ENCODE measurements at places on chromosomes 5 and 9. TPM values are rescaled to one million over a fixed set of nuclear protein-coding genes. Genes with fewer than 3 reads are reported as not detected.

DNA sequence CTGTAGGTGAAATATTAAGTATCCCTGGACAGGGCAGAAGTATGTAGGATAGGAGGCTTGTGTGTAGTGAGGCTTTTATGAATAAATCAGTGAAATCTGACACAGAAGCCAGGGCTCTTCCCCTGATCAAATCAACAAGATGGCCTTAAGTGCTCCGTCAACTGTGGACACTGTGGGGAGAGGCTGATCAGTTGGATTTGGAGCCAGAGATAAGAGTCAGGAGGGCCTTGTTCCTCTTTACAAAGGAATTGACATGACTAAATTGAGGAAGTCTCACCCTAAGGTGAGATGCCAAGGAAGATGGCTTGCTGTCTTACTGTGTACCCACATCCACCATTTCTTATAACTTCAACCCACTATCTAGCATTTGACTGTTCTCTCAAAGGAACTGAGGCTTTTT, 91.6 kb upstream of the PRRC1 start:
- DNase-seq: no peak

DNA sequence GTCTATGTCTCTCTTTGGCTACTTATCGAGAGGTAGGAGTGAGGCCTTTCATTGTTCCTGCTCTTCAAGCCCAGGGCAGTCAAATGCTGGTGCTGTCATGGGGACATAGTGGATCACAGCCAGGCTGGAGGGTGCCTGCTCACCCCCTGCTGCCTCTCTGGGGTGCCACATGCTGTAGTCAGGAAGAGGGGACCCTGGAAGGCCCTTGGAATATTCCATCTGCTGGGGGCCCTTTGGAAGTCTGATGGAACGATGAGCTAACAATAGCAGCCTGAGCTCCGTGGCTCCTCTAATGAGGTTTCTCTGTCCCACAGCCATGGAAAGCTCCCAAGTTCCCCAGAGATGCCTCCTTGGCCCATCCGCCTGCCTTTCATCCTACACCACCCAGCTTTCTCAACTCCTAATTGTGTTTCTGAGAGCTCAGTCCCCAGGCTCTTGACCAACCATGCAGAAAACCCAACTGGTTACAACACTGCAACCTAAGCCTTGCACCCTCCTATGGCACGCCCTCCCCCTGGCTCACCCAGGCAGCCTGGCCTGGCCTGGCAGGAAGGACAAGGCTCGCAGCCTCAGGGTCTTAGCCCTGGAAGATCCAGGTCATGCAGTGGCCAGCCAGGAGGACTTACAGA, 91.7 kb downstream of the NRG2 start:
- no peak for DNase-seq

IL13 gene
- total RNA-seq: not detected

GRCh38 chr5:133489632-133490031, 122.7 kb downstream of the FSTL4 start:
- peak; percentile 5 for DNase-seq

MED22 gene
- total RNA-seq: 16.3 TPM

DNA sequence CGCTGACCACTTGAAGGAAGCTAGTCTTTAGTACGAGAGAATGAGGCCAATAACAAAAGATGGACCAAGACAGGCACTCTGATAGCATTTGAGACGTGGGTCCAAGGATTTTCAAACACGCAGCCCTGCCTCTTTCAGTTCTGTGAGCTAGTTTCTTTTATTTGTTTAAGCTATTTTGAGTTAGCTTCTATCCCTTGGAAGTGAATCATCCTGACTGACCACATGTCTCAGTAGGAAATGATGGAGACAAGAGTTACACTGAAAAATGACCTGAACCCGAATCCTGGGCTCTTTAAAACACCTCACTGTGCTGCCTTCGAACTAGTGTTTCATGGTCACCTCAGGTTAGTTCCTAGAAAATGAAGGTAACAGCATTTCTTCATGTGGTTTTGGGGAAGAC, 9.9 kb downstream of the TEK start:
- no peak for DNase-seq

GRCh38 chr9:136086951-136087740, 7.9 kb downstream of the NACC2 start:
- DNase-seq: no peak

Measured in body of pancreas (tissue), 4 donors.